ENCODE measurements at places on chromosomes 5 and 9.

DNA sequence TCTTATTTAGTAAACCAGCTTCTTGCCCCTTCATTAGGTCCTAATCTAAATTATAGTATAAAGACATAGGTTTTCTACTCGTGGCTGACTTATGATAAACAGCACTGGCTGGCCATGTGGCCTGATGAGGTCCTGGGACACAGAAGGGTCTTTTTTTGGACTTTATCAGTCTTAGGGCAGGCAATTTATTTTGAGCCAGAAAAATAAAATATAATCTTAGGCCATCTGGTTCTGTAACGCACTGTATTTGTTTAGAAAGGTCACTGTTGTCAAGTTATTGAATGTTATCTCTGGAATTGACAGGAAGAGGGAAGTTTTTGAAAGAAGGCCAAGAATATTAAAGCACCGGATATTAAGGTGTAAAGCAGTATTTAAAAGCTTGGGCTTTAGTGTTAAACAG lies 53.9 kb downstream of the RFX3 start:
- DNase-seq: no peak
- no peak overlapping the region for H3K4me3 ChIP-seq
- H3K4me1 ChIP-seq: no peaks in the 10 kb centered on the region
- H3K27ac ChIP-seq: no peak overlapping the region
- H3K36me3 ChIP-seq: no peaks in the 10 kb centered on the region

GRCh38 chr5:156375895-156376495 lies 49.0 kb downstream of the SGCD start:
- H3K27ac ChIP-seq: no peak overlapping the region
- no peak for DNase-seq
- no peaks in the 10 kb centered on the region for H3K4me1 ChIP-seq
- H3K4me3 ChIP-seq: no peak overlapping the region
- H3K36me3 ChIP-seq: no peaks in the 10 kb centered on the region
- no peaks in the 10 kb centered on the region for H3K27me3 ChIP-seq

- H3K27ac ChIP-seq: no peak overlapping the region
- H3K27me3 ChIP-seq: no peaks in the 10 kb centered on the region
Measured at GRCh38 chr5:58431832-58432231, 28.1 kb downstream of the PLK2 start.

DNA sequence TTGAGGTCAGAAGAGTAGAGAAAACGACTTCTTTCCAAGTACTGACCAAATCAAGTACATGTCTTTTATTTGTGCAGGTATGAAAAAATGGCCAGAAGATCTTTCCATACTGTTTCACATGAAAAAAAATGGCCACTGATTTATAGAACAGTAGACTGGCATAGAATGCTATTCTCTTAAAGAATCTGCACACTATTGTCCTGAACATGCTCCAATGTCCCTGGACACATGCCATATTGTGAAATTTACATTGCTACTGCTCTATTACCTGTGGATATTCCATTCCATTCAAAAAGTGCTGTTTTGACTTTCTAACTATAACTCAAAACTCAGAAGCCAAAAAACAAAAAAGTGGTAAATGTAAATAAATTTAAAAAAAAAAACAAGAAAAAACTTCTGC lies 60.6 kb downstream of the FBXL17 start:
- H3K4me3 ChIP-seq: no peak overlapping the region
- no peaks in the 10 kb centered on the region for H3K36me3 ChIP-seq
- DNase-seq: no peak

DNA sequence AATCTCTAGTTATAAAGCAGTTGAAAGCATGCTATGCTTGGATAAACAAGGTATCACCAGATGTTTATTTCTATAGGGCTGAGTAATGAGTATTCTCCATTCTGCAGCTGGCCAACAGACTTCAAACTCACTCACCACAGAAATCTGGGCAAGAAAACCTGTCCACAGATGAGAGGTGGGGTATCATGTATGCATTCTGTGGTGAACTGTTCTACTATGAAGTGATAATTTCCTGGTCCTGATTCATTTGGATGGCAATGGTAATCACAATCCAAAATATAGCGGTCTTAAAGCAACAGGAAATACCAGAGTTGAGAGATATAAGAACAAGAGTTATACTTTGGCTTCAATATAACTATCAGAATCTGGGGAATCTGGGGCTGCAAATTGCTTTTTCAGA lies 65.9 kb upstream of the EFNA5 start:
- no peak for DNase-seq
- H3K27me3 ChIP-seq: no peaks in the 10 kb centered on the region
- H3K4me1 ChIP-seq: no peaks in the 10 kb centered on the region
- no peak overlapping the region for H3K4me3 ChIP-seq

Measured in sigmoid colon (tissue), 7 donors.